Activated CD4-positive, alpha-beta T cell treated with anti-CD3 and anti-CD28 coated beads for 48 hours (primary cell): ENCODE measurements at places on chromosomes 6 and 20.

DNA sequence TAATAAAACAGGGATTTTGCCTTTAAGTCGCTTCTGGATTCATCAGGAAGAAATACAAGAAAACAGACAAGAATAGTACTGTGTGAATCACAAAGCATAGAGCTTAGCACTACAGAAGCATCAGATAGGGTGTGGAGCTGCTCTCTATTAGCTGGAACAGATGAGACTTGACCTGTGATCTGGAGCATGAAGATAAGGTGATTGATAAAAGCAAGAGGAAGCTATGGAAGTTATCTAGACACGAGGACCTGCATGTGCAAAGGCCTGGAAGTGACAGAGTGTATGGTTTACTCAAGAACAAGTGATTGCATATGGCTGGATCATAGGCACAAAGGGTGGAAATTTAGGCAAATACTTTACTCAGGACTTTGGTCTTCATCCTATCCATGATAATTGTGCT is 112.9 kb upstream of the MLIP start:
- DNase-seq: no peak

GRCh38 chr20:63417097-63417737 is 55.2 kb downstream of the KCNQ2 start:
- DNase-seq: no peak

DNA sequence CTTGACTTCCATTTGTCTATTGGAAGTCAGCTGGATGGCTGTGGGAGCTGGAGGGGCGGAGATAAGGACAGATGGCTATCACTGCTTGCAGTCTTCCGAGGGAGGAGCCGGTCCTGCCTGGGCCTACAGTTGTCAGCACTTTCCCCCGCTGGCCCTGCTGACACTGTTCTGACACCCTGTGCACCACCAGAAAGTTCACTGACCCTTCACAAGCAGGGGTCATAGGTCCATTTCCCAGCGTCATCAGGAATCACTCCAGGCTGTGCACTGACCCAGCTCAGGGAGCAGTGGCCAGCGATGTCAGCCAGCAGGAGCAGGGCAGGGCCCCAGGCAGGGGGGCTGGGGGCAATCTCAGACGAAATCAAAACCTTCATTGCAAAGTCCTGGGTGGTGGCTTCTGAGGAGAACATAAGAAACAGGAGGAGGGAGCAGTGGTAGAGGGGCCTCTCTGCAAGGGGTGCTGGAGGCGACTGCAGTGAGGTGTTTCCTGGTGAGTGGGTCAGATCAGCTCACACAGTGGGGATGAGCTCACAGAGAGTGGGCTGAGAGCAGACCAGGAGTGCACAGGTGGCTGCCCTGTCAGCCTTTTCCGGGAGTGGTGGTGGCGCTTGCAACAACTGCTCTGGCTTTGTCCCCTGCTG is 26.5 kb upstream of the PLEKHG1 start:
- no peak for DNase-seq

DNA sequence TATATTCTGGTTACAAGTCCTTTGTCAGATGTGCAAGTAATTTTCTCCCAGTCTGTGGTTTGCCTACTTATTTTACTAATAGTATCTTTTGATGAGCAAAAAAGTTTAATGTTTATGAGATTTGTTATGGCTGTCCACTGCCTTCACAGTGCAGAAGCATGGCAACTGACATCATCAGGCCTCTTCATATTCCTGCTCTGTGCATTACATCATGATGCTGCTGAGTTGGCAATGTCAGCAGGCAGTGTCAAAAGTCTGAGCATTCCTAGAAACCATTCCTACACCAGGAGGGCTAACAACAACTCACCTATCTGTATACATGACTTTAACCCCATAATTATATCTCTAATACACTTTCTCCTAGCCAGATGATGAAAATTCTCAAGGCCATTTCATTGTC is 10.8 kb upstream of the OR2B2 start:
- DNase-seq: no peak

DNA sequence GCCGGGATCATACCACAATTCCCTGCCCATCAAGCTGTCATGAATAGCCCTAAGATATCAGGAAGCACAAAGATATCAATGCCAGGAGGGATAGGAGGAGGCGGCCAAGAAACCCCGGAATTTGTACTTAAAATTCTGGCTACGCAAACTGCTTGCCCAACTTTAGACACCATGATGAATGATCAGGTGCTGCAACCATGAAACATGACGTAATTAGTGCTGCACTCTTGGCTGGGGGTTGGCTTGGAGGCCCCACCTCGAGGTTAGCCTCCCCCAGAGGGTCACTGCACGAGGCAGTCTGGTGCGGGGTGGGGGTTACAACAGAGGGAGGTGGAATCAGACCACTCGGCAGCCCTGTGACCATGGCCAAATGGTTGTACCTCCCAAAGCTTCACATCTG is 8.9 kb downstream of the SIRPA start:
- DNase-seq: no peak

DNA sequence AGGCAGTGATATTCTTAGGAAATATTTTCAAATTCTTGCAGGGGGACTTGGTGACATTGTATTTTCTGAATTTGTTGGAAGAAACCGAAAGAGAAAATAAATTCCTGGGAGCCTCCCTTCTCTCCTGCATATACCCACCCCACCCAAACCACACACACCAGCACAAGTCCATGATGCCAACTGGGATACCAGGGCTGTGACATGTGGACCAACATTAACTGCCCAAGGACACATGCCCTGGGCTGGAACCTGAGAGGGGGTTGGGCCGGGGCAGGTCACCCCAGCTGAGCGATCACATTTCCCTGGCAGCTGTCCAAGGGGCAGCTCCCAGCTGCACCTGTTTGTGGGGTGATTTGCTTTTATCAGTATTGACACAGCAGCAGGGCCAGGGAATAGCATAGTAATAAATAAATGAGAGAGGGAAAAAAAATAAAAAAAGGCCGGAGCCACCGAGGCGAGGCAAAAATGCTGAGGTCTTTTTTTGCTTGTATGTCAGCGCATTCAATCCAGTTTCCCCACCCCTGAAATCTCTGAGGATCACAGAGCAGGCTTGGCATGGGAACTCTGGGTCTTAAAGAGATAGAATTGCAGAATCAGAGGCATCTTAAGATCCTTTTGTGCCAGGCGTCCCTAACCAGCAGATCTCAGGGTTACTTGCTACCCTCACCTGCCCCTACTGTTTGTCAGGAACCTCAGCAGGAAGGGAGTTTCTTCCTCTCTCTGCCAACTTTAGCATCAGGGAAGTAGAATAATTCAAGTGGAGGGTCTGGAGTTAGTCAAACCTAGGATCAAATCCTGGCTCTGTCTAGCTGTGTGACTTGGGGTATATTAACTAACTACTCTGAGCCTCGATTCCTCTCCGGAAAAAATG is 66.5 kb upstream of the PIM1 start:
- peak; percentile 25 for DNase-seq

GRCh38 chr6:157668009-157668401 is 155.0 kb upstream of the SNX9 start:
- peak; percentile 22 for DNase-seq

GRCh38 chr6:14501914-14502313 is 384.3 kb downstream of the CD83 start:
- no peak for DNase-seq

DNA sequence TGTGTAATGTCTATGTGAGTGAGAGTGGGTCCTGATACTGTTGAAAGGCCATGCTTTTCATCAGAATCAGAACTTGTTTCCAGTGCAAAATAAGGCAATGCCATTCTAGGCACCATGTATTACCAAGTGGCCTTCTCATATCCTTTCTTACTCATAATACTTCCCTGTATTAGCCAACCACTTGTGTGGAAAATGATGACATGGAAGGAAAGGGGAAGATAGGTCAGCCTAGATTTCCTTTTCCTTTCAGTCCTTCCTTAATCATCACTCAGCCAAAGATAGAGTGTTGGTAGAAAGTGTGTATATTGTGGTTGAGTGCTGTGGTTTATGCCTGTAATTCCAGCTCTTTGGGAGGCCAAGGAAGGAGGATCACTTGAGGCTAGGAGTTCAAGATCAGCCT is 158.6 kb upstream of the PREP start:
- DNase-seq: no peak

- peak; percentile 86 for DNase-seq
Measured at GRCh38 chr20:62977613-62978560, 25.4 kb downstream of the SLC17A9 start.

GRCh38 chr20:10673842-10674683 is at the start of gene JAG1:
Gene JAG1 (minus strand): TSS chr20:10673999. CDS start chr20:10673530, 469 bp downstream.
- DNase-seq: peak; percentile 81

- no peak for DNase-seq
Measured at GRCh38 chr20:57294550-57294949, 28.1 kb upstream of the BMP7 start.

GRCh38 chr20:10696650-10697049 is 22.9 kb upstream of the JAG1 start:
- DNase-seq: peak; percentile 32

DNA sequence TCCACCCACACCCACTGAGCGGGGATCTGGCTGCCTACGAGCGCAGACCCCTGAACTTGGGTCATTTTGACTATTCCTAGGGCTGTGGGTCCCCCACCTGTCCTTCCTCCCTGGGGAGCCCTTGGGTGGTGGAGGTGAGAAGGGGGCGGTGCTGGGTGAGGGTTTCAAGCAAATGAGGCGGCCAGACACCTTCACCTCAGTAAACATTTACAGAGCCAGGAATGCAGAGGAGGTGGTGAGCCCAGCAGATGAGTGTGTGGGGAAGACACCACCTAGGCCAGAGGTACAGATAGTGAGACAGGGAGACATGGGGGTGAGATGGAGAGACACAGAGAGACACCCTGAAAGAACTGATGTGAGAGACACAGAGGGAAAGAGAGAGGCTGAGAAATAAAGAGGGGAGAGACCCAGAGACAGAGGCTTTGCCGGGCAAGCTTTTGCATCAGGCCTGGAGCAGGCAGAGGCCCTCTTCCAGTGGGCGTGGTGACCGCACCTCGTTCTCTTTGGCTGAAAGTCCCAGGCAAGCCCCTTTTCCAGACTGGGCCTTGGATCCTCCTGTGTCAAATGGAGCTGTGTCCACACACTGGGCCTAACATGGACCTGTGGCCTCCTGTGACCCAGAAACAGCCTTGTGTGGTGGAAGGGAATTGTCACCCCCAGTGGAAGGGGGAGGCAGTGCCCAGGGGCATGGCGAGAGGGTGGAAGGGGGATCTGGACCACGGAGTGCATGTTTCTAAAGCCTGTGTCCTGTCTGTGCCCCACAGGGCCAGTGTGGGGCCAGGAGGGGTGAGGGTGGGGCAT is 29.7 kb downstream of the CEBPB start:
- DNase-seq: no peak

DNA sequence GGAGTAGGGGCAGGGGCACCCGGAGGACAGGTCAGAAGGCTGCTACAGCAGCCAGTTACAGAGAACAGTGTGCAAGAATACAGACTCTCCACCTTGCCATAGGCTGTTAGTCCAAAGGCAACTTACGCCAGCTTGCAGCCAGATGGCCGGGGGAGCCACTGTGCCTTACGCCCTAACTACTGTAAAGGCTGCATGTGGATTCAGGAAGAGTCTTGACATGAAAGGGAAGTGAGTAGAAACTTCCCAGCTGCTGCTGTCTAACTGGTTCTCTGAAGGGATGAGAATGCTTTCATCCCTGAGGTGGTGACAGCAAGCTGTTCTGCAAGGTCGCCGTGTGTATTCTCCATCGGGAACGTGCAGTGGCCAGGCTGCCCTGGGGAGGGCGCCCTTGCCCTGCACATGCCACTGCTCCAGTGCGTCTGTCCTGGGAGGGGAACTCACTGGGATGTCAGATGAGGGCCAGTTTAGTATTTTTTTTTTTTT is 46.1 kb downstream of the LYRM4 start:
- DNase-seq: peak; percentile 59

DNA sequence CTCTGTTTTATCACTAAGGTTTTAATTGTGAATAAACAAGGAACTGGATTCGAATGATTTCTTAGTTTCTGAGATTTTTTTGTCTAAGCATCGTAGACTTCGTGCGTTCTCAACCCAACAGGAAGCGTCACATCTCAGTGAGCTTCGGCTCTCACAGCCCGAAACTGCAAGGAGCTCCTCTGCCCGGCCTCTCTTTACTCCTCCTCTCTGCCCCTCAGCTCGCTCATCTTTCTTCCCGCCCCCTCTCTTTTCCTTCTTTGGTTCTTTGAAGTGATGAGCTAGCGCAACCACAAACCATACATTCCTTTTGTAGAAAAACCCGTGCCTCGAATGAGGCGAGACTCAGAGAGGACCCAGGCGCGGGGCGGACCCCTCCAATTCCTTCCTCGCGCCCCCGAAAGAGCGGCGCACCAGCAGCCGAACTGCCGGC is 480 bp upstream of the NT5E start:
- DNase-seq: peak; percentile 64

- no peak for DNase-seq
Measured at GRCh38 chr6:130453230-130453629, 87.4 kb downstream of the TMEM200A start.

GRCh38 chr6:72856801-72857200 is 234.9 kb downstream of the KCNQ5 start:
- DNase-seq: no peak

GRCh38 chr20:4176187-4176586 is 160.8 kb upstream of the RNF24 start:
- DNase-seq: no peak

DNA sequence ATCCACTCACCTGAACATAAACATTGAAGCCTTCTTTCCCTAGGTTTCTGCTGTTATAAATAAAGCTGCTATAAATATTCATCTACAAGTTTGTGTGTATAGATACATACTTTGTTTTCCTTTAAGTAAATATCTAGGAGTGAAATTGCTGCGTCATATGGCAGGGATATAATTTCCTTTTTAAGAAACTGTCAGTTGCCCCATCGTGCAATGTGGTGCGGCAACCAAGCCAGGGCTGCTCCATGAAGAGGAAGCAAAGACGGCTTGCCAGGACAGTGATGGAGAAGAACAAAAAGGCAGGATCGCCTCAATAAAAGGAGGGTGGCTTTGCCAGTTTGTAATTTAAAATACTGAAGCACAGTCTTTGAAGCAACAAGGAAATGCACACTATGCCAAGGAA is 36.6 kb downstream of the CITED2 start:
- no peak for DNase-seq

- DNase-seq: no peak
Measured at GRCh38 chr6:42148058-42148457, 5.6 kb upstream of the C6orf132 start.

- DNase-seq: no peak
Measured at GRCh38 chr6:107244082-107244741, 128.9 kb upstream of the BEND3 start.

DNA sequence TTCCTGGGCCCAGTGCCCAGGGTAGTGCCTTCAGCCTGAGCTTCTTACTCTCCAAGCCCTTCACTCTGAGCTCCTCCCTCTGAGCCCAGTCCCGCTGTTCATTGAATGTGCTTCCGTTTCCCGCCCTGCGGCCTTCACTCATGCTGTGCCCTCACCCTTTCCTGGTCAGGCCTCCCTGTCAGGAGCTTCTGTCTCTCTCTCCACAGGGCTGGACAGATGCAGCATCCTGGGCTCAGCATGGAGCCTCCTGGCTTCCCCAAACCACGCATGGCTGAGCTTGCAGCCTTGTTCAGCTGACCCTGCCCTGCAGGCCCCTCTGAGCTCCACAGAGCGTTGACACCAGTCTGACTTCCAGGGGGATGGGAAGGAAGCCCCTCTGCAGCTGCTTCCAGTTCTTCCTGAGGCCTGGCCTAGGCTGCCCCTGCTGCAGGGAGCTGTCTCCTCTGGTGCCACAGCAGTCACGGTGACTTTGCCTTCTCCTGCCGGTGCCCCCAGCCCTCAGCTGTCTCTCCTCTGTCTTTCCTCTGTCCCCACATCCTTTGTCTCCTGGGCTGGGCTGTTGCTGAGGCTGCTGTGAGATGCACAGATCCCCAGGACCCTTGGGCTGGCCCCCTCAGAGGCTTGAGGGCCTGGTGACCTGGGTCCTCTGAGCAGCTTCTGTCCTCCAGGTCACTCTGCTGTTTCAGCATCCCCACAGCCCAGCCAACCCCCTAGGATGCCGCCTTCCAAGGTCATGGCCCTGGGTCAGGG is 7.9 kb upstream of the MYT1 start:
- DNase-seq: no peak
